Stimulated activated CD8-positive, alpha-beta memory T cell treated with anti-CD3 and anti-CD28 coated beads, Interleukin-2, amount 100 ng/mL, for 48 hours (primary cell): ENCODE measurements at places on chromosomes 11 and 22.

DNA sequence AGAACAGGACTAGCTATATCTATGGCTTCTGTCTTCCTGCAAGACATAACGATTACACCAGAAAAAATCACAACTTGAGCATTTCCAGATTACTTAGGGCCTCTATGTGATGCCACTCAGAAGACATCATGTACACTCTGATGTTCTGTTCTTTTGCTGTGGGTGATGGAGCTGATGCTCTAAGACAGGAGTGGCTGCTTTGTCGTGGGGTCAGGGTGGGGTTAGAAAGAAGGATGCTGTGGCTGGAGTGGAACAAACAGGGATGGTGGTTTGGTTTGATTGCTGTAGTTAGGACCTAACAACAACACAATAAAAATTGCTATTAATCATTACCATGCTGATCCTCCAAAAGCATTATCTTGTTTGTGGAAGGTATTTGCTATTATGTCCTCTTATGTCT lies 120.3 kb upstream of the ARHGAP20 start:
- DNase-seq, result no peak

- no peak for DNase-seq
Observed at GRCh38 chr11:289398-289711, 429 bp downstream of the PGGHG start.

DNA sequence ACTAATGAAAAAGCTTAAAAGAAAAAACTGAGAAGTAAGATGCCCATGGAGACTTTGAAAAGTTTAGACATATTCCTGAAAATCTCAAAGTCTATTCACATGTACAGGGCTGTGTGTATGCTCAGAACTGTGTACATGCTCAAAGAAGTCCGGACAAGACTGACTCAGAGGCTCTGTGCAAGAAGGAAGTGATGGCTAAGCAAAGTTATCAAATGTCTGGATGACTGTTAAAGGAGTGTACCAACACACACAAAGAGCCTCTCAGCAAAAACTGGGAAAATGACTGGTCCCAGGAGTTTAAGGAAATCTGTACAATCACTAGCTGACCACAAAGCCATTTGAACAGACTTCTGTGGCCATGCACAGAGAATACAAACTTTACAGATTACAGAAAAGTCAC lies 33.1 kb upstream of the ARHGAP32 start:
- DNase-seq, result no peak

GRCh38 chr22:19146215-19146968 lies 1.9 kb upstream of the ESS2 start:
- DNase-seq, result no peak

DNA sequence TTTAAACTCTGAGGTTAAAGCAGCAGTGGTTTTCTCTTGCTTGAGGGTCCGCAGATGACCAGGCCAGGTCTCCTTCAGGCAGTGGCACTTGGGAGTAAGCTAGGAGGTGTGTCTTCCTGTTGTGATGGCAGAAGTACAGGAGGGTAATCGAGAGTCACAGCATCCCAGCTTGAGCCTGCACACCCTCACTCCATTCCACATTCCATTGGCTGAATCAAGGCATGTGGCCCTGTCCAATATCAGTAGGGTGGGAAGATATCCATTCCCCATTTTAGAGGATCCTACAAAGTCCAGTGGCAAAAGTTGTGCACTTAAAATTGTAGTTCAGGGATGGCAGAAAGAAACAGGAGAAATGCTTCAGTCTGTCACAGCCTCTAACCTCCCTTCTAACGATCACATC lies 23.3 kb downstream of the OSBP2 start:
- no peak for DNase-seq

DNA sequence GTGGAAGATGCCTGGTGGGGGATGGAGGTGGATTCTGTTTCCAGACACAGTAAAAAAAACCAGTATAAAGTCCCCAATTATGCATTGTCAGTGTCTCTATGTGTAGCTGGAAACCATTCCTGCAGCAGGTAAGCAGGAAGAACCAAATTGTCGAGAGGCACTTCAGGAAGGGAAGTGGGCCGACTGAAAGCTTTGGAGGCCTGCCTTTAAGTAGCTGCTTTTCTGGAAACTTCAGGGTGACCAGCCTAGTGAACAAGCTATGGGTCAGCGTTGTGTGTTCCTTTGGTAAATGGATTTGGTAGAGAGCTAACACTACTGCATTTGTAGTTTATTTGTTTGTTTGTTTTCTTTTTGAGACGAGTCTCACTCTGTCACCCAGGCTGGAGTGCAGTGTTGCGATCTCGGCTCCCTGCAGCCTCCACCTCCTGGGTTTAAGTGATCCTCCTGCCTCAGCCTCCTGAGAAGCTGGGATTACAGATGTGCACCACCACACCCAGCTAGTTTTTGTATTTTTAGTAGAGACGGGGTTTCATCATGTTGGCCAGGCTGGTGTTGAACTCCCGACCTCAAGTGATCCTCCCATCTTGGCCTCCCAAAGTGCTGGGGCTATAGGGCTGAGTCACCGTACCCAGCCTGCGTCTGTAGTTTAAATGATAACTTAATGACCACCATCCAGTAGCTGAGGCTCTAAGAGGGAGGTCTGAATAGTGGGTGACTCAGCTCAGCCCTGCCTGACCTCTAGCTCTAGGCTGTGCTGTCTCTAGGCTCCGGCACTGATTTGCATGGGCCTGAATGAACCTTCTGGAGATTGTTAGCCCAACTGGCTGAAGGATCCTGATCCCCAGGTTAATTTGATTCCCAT lies 12.8 kb downstream of the PTPRJ start:
- DNase-seq, result no peak

DNA sequence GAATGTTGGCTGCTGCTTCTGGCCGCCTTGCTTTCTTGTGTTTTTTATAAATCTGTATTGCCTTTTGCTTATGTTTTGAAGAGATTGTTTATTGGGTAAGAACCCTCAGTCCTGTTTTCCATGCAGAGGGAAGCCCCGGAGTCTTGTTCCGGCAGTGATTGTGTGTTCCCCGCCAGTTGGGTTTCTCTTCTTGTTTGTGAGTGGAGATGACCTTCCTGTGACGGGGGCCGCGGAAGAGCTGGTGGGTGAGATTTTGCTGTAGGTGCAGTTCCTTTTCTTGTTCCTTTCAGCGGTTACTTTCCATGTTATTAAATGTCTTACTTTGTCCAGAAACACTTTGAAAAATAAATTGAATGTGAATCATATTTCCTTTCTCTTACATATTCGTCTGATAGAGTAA lies 8.3 kb downstream of the TBC1D22A start:
- no peak for DNase-seq

DNA sequence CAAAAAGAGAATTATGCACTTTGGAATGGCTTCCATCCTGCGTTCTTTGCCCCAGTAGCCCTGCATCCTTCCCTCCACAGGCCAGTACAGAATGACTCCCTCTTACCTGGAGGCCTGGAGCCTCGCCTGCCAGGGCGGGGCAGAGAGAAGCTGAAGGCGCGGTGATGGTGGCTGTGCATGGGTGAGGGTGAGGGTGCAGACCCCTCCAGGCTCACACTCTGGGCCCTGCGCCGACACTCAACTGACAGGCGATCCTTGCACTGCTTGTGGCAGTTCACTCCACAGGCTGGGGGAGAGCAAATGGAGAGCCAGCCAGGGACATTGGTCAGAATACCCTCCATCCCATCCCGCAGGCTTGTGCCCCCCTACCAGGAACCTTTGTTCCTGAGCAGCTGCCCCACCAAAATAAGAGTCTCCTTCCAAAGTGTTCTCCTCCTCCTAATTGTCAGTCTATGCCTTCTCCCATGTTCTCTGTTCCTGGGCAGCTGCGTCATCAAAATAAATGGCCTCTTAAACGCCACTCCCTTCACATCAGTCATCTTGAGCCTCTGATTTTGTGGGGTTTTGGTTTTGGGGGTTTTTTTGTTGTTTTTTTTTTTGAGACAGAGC lies 5.9 kb upstream of the NRXN2 start:
- DNase-seq, result no peak

DNA sequence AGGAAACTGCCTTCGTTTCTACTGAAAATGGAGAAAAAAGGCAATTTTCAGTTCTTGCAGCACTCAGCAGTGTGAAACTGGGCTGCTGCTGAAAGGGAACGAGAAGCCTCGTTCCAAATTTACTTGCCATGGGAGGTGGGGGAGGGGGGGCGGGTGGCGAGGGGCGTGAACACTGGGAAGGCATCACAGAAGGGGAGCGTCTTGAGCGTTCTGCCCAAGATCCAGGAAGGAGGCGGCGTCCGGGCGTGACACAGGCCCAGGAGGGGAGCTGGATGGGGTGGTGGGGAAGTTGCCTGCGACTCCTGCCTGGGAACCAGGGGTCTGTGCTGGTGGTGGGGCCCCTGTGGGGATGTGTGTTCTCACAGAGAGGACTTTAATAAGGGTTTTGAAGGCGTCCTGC lies 213.5 kb downstream of the CTTN start:
- DNase-seq, result no peak

GRCh38 chr11:64592656-64593055 lies 1.6 kb downstream of the SLC22A12 start:
- DNase-seq, result no peak

DNA sequence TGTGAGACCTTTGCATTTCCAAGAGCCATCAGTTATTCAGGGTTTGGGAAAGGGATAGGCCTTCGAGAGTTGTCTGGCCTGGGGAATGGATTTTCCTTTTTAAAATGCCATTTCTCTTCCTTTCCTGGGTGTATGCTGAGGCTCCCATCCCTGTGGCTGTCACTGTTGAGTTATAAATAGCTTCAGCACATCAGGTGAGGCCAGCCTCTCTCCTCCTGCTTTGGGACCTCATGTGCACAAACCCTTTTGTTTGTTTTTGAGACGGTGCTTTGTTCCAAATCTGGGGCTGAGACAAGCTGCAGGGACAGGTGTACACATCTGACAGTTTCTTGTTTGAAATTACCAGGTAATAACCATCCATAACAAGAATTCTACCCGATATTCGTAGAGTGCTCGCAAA lies 1.3 kb downstream of the TEF start:
- DNase-seq, result no peak

- no peak for DNase-seq
Observed at GRCh38 chr11:60981515-60981914, 10.0 kb downstream of the CD6 start.

GRCh38 chr11:92046103-92046502 lies 178.5 kb upstream of the FAT3 start:
- no peak for DNase-seq

DNA sequence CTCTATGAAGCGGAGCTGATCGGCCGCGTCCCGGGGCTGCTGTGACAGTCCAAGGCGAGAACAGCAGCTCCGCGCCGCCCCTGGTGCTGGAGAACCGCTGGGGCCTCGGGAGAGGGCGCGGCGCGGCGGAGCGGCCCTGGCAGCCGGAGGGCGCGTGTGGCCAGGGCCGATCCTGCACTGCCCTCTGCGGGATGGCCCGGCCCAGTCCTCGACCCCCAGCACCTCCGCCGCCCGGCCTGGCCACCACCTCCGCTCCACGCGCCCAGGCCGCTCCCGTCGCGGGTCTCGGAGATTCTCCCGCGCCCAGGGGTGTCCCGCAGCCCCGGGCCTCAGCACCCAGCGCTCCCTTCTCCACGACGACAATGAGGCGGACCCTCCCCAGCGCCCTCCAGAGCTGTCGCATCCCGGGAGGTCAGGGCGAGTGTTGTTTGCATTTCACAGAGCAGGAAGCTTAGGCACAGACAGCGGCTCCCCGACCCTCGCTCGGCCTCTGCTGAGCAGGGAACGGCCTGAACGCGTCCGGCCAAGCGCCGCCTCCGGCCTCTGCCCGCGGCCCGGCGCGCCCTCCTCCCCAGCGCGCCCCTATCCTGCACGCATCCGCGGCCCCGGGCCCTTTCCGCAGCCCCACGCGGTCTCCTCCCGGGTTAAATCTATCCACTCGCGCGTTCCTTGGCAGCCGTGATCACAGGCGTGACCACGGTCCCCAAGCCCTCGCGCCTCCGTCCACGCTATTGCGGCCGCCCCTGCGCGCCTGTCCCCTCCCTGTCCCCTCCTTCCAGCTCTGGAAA lies 109.7 kb downstream of the WNT7B start:
- DNase-seq, result no peak
